ENCODE measurements at places on chromosomes 7 and 10. TPM values are rescaled to one million over a fixed set of nuclear protein-coding genes. Genes with fewer than 3 reads are reported as not detected.
A peak's percentile ranks its signal among the peaks of the same experiment; 100 is the strongest.

DNA sequence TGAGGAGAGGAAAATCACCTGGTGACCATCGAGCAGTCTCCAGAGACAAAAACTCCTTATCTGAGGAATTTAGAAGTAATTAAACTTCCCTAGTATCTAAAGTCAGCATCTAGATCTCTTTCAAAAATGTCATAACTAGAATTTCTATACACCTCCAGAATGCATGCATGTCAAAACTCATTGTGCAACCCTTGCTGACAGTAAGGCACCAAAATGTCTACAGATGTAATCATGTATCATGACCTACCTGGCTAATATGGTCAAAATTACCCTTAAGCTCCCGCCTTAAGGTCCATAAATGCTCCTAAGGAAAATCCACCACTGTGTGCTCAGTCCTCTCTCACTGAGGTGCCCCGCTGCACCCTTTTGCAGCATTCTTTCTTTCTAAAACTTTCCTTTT lies 16.4 kb upstream of the LGI1 start:
- no peak overlapping the region for H3K4me3 ChIP-seq
- no peak overlapping the region for H3K27ac ChIP-seq
- no peaks in the 10 kb centered on the region for H3K4me1 ChIP-seq

DNA sequence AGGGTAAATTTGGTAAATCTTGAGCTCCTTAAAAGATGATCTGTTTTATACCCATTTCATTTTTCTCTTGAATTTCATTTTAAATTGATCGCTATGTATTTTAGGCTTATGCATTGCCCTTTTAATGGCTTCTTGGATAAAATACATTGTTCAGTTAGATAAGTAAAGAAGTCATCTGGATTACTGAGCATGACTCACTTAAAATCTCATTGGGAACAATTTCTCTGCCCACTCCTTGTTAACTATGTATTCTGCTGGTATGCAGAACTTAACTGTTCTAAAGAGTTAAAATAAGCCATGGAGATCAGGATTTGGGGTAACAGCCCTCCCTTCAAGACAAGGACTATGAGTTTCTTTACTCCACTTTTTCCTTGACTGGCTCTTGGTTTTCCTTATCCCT lies 134.2 kb downstream of the SND1 start:
- no peak overlapping the region for H3K4me3 ChIP-seq
- H3K27me3 ChIP-seq: no peaks in the 10 kb centered on the region
- no peak overlapping the region for H3K27ac ChIP-seq
- no peaks in the 10 kb centered on the region for H3K4me1 ChIP-seq

DNA sequence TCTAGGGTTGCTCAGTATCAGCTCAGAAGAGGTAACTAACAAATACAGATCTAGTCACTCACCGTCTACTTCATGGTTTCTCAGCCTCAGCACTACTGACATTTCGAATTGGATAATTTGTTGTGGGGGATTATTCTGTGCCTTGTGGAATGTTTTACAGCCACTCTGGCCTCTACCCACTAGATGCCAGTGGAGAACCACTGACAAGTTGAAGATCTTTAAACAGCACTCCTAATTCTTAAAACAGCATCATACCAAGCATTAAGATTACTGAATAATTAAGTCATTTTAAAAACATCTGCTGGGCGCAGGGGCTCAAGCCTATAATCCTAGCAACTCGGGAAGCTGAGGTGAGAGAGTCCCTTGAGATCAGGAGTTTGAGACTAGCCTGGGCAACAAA lies 82.6 kb downstream of the UPF2 start:
- no peak overlapping the region for H3K4me3 ChIP-seq
- no peaks in the 10 kb centered on the region for H3K27me3 ChIP-seq
- H3K27ac ChIP-seq: no peak overlapping the region
- no peaks in the 10 kb centered on the region for H3K4me1 ChIP-seq

DNA sequence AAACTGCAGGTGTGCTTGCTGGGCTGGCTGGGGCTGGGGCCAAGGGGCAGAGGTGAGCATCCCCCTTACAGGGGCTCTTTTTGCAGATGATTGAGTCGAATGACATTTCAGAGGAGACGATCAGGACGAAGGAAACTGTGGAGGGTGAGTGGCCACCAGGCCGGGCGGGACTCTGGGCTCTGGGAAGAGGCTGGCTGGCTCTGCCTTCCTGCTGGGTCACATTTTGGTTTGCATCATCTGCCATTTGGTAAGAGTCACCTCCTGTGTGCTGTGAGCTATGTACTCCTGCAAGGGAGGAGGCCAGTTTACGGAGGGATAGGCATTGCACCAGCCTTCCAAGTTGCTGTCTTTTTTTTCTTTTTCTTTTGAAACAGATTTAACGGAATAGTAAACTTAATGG lies 73.0 kb upstream of the GTF2IRD1 start:
- no peak overlapping the region for H3K27ac ChIP-seq
- no peaks in the 10 kb centered on the region for H3K4me1 ChIP-seq

DNA sequence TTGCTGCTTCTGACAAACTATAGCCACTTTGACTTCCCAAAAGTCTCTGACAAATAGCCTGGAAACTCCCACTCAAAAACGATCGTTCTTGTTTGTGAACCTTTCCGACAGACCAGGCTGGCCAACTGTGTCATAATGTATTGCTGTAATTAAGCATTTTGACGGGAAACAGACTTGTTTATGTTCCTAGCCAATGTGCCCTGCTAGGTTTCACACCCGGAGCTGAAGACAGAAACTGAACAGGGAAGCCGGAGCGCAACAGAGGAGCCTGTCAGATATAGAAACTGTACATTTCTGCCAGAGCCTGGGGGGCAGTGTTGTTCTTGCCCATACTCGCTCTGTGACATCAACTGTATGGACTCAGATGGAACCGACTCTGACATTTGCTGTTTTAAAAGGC lies 55.3 kb upstream of the C7orf33 start:
- H3K27ac ChIP-seq: peak overlapping the region; percentile 40
- H3K36me3 ChIP-seq: no peaks in the 10 kb centered on the region
- no peaks in the 10 kb centered on the region for H3K4me1 ChIP-seq

DNA sequence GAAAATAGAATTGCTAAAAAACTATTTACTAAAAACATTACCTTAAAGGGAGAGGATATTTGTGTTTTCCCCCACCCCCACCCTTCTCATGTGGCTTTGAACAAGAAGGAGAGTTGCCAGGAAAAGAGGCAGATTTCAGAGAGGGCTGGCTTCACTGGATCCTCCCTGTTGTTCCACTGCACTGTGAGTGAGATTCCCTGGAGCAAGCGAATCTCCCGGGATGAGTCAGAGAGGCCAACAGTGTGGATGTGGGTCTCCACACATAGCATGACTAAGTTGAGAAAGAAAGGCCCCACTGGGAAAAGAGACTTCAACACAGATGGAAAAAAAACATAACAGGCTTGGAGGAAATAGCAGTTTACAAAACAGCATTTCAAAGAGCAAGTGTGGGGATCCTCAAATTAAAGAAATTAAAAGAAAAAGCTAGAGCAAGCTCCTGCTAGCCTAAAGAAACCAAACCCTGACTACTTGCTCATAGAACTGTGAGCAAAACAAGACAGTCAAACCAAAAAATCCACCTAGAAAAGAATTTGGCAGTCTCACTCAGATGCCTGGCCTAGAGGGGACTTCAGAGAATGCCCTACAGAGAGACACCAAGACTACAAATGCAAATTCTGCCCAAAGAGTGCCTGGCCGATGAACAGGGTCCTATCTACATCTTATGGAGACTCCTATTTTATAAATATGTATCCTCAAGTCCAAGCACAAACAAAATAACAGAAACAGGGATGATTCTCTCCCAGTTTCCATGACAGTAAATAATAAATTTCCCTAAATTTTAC lies 3.4 kb downstream of the CAV1 start:
- H3K4me1 ChIP-seq: peaks cover 32% of the 10 kb centered on the region
- peak; percentile 27 for DNase-seq
- peak overlapping the region; percentile 81 for H3K27ac ChIP-seq
- H3K36me3 ChIP-seq: no peaks in the 10 kb centered on the region
- H3K27me3 ChIP-seq: peaks cover 45% of the 10 kb centered on the region

DNA sequence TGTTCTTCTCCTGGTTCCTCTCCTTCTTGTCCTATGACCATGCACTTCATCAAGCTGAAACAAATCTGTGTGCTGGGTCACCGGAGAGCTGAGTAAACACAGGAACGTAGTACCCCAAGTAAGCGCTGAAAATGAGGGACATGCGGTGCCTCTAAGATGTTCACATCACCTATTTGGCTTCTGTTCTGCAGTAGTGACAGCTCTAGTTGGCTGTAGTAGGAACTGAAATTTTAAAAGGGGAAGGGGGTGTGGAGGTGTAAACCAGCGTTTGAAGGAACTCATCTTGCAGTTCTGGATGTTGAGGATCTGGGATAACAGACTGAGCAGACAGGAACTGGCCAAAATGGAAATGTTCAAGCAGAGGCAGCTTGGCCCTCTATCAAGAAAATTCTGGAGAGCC lies 85.2 kb downstream of the WNT2 start:
- no peak overlapping the region for H3K27ac ChIP-seq
- no peaks in the 10 kb centered on the region for H3K27me3 ChIP-seq
- H3K4me3 ChIP-seq: no peak overlapping the region
- no peaks in the 10 kb centered on the region for H3K36me3 ChIP-seq
- no peak for DNase-seq

DNA sequence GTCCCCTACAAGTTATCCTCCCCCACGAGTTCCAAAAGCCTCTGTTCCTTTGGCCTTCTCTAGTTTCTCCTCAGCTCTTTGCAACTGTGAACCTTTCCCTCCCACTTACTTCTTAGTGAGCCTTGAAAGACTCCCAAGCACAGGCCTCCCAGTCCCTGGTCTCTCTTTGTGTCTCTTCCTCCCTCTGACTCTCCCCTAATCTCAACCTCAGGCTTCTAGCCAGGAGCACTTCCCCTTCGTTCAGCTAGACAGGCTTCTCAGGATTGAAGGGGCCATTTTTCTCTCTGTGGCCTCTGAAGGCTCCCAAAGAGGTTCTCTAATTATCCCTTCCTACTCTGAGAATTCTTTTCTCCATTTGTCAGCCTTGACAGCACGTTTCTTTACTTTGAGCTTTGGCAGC lies 50.2 kb upstream of the PHYHIPL start:
- no peak overlapping the region for H3K27ac ChIP-seq
- H3K27me3 ChIP-seq: no peaks in the 10 kb centered on the region
- no peaks in the 10 kb centered on the region for H3K4me1 ChIP-seq
- DNase-seq: no peak
- no peaks in the 10 kb centered on the region for H3K36me3 ChIP-seq

DNA sequence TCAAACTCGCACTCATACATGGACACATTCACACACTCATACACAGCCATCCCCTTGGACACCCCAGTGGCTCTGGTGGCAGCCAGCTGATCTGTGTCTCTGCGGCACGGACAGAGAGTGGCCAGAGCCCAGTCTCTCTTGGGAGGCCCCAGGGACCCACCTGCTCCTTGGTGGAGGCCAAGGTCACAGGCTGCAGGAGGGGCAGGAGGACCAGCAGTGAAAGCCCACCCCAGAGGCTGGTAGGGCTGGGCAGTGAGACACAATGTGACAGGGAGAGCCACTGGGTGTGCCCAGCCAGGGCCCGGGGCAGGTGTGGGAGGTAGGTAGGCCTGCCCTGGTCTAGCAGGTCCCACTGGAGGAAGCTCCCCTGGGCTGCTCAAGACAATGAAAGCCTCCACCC lies 18.5 kb downstream of the SHH start:
- no peak overlapping the region for H3K27ac ChIP-seq
- no peak overlapping the region for H3K4me3 ChIP-seq
- no peaks in the 10 kb centered on the region for H3K36me3 ChIP-seq
- no peak for DNase-seq

DNA sequence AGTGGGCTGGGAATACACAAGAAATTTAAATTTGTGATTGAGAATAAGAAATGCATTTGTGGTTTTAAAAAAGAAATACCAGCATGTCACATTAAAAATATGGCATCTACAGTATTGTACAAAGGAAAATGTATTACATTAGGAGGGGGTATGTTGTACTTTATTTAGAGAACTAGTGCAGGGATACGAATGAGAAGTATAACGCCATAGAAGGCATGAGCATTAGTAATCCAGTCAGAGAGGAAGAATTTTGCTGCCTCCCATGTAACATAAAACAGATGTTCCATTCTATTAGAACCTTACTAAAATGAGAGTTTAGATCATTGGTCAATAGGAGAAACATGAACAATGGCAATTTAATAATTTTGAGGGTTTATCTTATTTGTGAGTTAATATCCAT lies 182.2 kb downstream of the ADK start:
- no peaks in the 10 kb centered on the region for H3K27me3 ChIP-seq
- no peak for DNase-seq
- H3K4me3 ChIP-seq: no peak overlapping the region
- no peaks in the 10 kb centered on the region for H3K4me1 ChIP-seq
- no peak overlapping the region for H3K27ac ChIP-seq
- no peaks in the 10 kb centered on the region for H3K36me3 ChIP-seq

DNA sequence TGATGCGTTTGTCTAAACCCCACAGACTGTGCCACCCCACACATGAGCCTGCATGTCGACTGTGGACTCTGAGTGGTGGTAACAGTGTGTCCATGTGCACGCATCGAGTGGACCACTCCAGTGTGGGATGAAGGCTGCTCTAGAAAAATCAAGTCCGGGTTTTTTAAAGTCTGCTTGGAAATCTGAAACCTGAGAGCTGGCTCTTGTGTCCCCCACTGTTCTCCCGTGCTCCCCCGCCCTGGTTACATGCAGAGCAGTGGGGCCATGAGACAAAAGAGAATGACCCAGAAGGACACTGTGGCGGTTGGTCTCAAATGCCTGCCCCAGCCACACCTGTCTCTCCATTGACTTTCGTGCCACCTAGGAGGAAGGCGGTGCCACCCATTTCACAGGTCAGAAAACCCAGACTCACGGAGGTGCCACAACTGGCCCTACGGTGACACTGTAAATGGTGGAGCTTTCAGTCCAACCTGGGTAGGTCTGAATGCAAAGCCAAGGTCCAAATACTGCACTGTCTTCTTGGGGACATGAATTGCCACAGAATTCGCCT lies 27.3 kb upstream of the PWWP2B start:
- DNase-seq: no peak
- peaks cover 5% of the 10 kb centered on the region for H3K36me3 ChIP-seq
- no peak overlapping the region for H3K27ac ChIP-seq
- no peaks in the 10 kb centered on the region for H3K4me1 ChIP-seq

DNA sequence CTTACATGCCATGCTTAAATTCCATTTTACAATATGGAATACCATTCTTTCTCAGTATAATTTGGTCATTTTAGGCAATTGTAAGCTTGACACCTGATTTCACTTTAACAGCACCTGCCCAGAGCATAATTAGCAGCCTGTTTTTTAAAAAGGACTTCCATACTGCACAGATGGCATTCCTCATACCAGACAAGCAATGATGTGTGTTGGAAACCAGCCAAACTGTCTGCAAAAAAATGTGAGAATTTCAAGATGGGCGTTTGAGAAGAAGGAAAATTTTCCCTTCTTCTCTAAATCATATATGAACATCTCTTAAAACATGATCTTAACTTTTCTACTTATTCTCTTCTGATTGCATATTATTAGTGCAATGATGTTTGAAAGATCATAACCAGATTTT lies 40.4 kb upstream of the AGMO start:
- no peak overlapping the region for H3K27ac ChIP-seq
- no peaks in the 10 kb centered on the region for H3K36me3 ChIP-seq
- DNase-seq: no peak
- no peaks in the 10 kb centered on the region for H3K4me1 ChIP-seq

SRRT gene
- total RNA-seq: 64.6 TPM

CDNF gene
- total RNA-seq: 2.2 TPM

BAMBI gene
- 3.7 TPM for total RNA-seq

CYP2E1 gene
- 0.96 TPM for total RNA-seq

EFCAB10 gene
- not detected for total RNA-seq
